ENCODE measurements at places on chromosomes 5 and 9. TPM values are rescaled to one million over a fixed set of nuclear protein-coding genes. Genes with fewer than 3 reads are reported as not detected.
A peak's percentile ranks its signal among the peaks of the same experiment; 100 is the strongest.

HTR1A gene
- not detected for total RNA-seq

SLC6A7 gene
- not detected for total RNA-seq

DNA sequence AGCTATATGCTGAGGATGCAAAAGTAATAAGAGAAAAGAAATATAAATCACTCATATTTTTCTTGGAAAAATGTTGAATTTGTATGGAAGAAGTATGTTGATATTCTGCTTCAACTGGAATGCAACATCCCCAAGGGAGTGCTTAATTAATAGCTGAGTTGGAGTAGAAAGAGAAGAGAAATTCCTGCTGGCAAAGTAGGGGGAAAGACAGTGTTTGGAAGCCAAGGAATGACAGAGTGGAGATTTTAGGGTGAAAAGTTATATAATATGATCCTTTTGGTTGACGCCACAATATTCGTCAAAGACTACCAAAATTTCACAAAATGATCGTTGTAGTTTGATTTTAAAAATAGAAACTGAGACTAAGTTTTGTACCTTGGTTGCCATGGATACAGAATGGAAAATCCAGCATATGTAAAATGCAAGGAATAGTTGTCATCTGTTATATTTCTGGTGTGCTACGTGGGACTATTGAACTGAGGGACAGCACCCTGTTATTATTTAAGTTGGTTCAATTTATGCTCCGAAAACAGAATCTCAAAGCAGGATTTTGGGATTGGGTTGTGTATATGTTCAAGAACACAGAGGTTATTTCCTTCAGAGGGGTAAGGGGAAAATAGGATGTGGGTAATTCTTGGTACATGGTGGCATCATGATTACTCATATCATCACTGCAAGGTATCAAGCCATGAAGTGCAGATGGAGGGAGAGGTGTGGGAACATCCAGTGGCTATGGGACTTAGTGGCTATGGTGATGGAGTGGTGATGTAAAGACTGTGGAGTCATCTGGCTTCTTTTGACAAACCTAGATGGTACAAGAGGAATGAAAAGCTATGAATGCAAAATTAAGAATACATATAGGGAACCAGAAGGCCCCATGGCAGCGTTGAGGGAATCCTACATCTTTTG is 61.0 kb downstream of the SUB1 start:
- H3K27ac ChIP-seq: no peak overlapping the region
- H3K36me3 ChIP-seq: no peaks in the 10 kb centered on the region
- DNase-seq: no peak
- no peaks in the 10 kb centered on the region for H3K27me3 ChIP-seq
- H3K4me1 ChIP-seq: no peaks in the 10 kb centered on the region
- H3K4me3 ChIP-seq: no peak overlapping the region

DNA sequence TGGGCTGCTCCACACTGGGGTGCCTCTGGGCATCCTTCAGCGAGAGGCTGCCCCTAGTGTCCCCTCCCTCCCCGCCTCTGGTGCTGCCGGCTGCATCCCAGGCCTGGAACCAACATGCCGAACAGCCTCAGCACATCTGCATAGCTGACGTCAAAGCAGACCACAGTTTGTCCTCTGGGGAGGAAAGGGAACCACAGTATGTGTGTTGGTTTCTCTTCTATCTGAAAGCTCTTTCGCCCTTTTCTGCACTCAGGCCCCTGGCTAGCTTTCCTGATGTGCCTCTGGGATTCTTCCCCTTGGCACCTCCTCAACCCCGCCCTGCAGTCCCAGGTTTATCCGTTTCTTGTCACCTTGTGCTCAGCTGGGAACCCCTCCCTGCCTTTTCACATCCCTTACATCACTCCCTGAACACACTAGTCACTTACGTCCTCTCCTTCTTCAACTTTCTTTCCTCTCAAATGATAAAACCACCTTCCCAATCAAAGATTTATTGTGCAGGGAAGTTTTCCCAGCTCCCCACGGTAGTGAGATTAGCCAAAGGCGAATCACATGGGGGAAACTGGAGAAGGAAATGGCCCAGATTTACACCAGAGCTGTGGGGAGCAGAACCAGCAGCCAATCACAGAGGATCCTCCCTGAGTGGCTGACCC is 35.5 kb upstream of the B4GALT1 start:
- peak; percentile 82 for DNase-seq
- H3K27ac ChIP-seq: no peak overlapping the region
- H3K36me3 ChIP-seq: no peaks in the 10 kb centered on the region
- no peak overlapping the region for H3K4me3 ChIP-seq
- H3K4me1 ChIP-seq: no peaks in the 10 kb centered on the region
- peaks cover 17% of the 10 kb centered on the region for H3K27me3 ChIP-seq

DNA sequence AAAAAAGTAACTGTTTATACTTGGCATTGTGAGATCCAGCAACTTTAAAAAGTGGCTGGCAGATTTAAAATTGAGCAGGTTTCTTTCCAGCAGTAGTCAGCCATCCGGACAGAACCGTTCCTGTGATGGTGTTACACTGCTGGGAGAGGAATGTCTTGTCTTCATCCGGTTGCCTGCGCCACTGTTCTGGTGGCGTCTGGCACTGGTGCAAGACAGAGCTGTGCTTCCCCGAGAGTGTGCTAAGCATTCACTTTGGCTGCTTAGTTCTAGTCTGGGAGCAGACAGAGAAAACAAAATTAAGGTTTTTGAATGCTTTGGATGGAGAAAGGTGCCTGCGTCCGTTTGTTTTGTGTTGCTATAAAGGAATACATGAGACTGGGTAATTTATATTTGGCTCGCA is 35.5 kb upstream of the CREBRF start:
- no peaks in the 10 kb centered on the region for H3K27me3 ChIP-seq
- H3K4me1 ChIP-seq: peaks cover 12% of the 10 kb centered on the region
- no peak for DNase-seq
- no peaks in the 10 kb centered on the region for H3K36me3 ChIP-seq

- H3K36me3 ChIP-seq: no peaks in the 10 kb centered on the region
- H3K4me1 ChIP-seq: peaks cover 14% of the 10 kb centered on the region
- peak overlapping the region; percentile 57 for H3K27ac ChIP-seq
- peak; percentile 99 for DNase-seq
- no peak overlapping the region for H3K4me3 ChIP-seq
Measured at GRCh38 chr9:16521868-16522411, 348.5 kb downstream of the BNC2 start.

GRCh38 chr5:73019766-73020165 is 63.9 kb downstream of the FCHO2 start:
- no peak overlapping the region for H3K27ac ChIP-seq
- H3K4me1 ChIP-seq: no peaks in the 10 kb centered on the region
- no peaks in the 10 kb centered on the region for H3K27me3 ChIP-seq

DNA sequence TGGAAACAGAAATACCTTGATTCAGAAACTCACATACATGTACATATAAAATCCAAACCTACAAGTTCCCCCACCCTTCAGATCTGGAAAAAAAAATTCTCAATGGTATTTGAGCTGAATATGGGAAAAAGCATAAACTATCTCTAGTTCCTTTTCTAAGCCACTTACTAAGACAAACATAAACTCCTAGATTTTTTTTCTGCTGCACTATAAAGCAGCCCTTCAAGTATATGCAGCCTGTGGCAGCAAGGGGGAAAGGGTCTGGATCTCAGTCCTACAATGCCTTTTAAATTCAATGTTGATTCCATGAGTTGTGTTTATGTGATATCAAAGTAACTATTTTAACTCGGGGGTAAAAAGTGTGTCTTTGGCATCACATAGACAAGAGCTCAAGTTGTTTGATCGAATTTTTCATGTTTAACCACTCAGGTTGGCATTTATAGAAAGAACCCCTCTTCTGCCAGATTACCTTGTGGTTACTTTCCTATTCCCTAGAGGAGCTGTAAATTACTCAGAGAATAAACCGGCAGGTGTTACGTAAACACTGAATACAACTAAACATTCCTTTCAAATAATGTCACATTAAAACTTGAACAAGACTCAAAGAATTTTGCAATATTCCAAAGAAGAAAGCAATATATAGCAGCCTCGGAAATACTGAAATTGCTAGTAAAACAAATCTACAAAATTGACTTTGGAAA is 91.8 kb upstream of the FER start:
- no peak overlapping the region for H3K27ac ChIP-seq
- H3K4me3 ChIP-seq: no peak overlapping the region
- peaks cover 9% of the 10 kb centered on the region for H3K4me1 ChIP-seq
- H3K27me3 ChIP-seq: no peaks in the 10 kb centered on the region
- DNase-seq: peak; percentile 64

GRCh38 chr9:84349671-84350070 is 9.1 kb upstream of the SLC28A3 start:
- no peaks in the 10 kb centered on the region for H3K36me3 ChIP-seq
- H3K27ac ChIP-seq: no peak overlapping the region
- no peak for DNase-seq

- peaks cover 5% of the 10 kb centered on the region for H3K36me3 ChIP-seq
- H3K27me3 ChIP-seq: no peaks in the 10 kb centered on the region
- no peak overlapping the region for H3K27ac ChIP-seq
- H3K4me1 ChIP-seq: peaks cover 1% of the 10 kb centered on the region
- no peak for DNase-seq
Measured at GRCh38 chr9:88435336-88435735, 47.1 kb downstream of the SPIN1 start.

- H3K4me1 ChIP-seq: peaks cover 10% of the 10 kb centered on the region
- H3K36me3 ChIP-seq: no peaks in the 10 kb centered on the region
- H3K27ac ChIP-seq: no peak overlapping the region
- no peak for DNase-seq
Measured at GRCh38 chr5:52818360-52818759, 30.6 kb downstream of the ITGA1 start.

DNA sequence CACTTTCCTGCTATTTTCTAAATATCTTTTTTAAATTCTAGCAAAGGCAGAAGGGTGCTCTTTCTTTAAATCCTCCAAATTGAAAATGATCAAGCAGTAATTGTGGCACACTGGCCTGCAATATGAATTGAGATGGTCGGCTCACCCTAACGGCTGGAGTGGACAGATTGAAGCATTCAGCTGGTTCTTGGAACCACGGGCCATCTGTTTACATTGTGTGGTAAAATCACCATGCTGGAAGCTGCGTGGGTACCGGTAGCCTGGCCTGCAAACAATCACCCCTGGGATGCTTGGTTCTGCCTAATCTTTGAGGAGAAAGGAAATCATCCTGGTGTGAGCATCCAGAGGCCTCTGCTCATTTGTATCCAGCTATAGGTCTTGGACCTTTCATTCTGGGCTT is 289.3 kb downstream of the ZNF608 start:
- H3K4me3 ChIP-seq: no peak overlapping the region
- H3K27ac ChIP-seq: no peak overlapping the region
- no peak for DNase-seq
- no peaks in the 10 kb centered on the region for H3K27me3 ChIP-seq

DNA sequence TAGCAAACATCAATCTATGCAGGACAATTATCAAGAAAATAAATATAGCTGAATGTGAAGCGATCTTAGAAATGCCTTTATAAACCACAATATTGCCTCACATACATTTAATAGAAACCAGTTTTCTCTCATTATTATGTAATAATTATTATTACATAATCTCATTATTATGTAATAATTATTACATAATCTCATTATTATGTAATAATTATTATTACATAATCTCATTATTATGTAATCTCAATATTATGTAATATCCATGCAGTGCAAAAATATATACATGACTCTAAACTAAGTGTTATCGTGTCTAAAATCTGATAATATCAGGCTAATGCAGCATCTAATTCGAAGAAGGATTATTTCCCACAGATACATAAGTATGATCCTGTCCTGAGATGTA is 563.9 kb upstream of the SEMA6A start:
- no peaks in the 10 kb centered on the region for H3K4me1 ChIP-seq
- no peak overlapping the region for H3K4me3 ChIP-seq
- H3K36me3 ChIP-seq: no peaks in the 10 kb centered on the region
- no peaks in the 10 kb centered on the region for H3K27me3 ChIP-seq
- DNase-seq: no peak
- H3K27ac ChIP-seq: no peak overlapping the region

DNA sequence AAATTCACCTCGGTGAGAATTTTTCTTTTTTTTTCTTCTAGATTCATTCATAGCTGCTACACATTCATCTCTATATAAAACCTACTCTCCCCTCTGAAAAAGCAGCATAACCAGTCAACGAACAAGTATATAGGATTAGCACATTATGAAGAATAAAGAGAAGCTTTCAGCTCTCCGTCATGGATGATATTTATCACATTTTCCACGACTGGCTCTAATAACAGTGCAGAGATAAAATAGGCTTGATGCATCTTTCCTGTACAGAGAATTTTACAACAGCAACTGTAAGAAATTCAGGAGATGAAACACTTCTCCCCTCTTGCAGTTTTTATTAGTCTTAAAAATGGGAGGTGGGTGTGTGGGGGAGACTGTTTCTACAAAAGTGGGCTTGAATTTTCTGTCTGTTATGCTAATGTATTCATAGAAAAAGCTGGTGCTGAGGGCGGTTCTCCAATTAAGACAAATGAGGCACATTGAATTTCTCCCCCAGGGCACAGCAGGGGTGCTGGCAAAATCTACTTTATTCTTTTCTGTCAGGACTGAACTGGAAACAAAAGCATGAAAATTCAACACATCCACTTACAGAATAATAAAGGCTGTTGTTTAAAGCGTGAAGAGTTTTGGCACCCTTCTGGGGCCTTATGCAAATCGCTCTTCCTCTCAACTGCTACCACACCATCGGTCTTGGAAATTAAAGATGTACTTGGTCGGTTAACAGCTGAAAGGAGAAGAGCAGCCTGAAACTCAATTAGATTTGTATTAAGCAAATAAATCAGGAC is 233.9 kb upstream of the ZNF608 start:
- peak; percentile 6 for DNase-seq
- H3K4me1 ChIP-seq: no peaks in the 10 kb centered on the region
- H3K36me3 ChIP-seq: no peaks in the 10 kb centered on the region
- H3K4me3 ChIP-seq: no peak overlapping the region
- H3K27me3 ChIP-seq: no peaks in the 10 kb centered on the region

DNA sequence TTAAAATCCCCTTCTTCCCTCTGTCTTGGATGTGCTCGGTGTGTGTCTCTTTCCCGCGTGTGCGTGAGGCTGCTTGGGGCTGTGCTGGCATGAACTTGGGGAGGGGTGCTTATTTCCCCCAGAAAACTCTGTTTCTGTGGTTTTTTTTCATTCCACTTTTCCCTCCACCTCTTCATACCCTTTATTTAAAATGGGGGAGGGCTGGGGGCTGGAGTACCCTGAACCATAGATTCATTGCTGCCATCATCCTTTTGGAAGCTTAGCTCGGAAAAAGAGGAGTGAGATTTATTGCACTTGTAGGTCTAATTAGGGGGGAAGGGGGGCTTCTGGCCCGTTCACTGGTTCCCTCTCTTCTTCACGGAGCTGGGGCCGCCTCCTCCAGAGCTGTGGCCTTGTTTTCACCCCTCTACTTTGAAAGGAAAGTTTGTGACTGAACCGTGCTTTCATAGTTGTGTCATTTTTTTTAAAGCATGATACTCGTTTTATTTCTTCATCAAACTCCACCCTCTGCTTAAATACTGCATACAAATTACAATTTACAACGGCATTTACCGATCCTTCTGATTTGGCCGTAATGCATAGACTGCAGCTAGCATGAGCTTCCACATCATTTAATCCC is 2.9 kb downstream of the NR2F1 start:
- H3K4me3 ChIP-seq: peak overlapping the region; percentile 62
- peak overlapping the region; percentile 89 for H3K27ac ChIP-seq
- H3K36me3 ChIP-seq: peaks cover 6% of the 10 kb centered on the region
